ENCODE measurements at places on chromosomes 1 and 21.

DNA sequence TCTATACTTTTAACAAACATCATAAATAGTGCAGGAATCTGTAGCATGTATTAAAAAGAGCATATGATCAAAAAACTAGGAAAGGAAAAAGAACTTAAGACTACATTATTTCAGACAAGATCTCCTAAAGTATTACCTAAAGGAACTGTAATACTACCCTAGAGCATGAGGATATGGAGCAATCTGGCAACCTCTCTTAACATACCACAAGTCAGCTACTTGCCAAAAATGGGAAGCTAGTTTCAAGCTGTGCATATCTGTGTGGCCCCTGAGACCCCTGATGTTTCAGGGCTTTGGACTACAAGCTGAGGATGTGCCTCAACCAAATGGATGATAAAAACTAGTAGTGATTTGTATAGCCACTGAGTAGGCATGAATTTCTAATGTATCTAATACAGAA lies 525.6 kb downstream of the PTBP2 start:
- no peak for DNase-seq

- no peak for DNase-seq
Measured at GRCh38 chr1:242449661-242450060, 74.8 kb downstream of the PLD5 start.

GRCh38 chr1:167443757-167444156 lies 74.6 kb downstream of the CD247 start:
- no peak for DNase-seq

- DNase-seq = no peak
Measured at GRCh38 chr1:66095190-66095589, 302.5 kb downstream of the PDE4B start.

DNA sequence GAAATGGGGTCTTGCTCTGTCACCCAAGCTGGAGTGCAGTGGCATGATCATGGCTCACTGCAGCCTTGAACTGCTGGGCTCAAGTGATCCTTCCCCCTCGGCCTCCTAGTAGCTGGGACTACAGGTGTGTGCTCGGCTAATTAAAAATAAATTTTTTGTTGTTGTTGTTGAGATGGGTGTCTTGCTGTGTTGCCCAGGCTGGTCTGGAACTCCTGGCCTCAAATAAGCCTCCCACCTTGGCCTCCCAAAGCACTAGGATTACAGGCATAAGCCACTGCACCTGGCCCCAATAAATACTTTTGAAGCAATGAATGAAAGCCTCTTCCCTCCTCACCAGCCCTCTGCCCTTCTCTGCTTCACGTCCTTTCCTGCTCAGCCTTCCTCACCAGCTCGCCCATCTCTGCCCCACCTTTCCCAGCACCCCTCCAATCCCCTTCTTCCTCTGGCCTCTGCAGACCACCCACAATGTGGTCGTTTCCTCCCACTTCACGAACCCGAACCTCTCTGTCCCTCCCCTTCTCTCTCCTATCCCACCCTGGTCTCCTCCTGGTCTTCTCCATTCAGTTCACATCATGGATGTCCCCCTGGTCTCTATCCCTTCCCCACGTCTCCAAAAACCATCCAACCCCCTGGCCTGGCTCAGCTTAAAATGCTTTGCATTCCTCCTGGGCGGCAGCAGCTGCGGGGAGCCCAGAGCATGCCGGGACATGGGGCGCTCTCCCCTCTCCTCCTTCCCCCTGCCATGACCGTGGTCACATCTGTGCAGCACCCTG lies 38.4 kb downstream of the RAP1GAP start:
- DNase-seq = no peak

DNA sequence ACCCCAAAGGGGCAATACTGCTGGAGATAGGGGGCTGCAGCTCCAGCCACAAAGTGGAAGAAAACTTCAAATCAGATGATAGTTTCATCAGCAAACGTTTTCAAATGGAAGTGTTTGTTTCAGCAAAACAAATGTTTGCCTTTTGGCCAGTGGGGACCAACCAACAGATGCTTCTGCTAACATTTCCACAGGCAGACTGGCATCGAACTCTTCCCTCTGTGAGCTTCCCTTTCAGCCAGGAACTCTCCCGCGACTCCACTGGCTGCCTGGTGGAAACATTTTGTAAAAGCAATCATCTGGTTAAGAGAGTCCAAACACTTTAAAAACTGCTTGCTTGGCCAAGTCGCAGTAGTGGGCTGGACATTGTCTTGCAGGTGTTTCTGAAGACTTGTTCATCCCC lies 30.7 kb downstream of the CENPF start:
- DNase-seq = no peak

DNA sequence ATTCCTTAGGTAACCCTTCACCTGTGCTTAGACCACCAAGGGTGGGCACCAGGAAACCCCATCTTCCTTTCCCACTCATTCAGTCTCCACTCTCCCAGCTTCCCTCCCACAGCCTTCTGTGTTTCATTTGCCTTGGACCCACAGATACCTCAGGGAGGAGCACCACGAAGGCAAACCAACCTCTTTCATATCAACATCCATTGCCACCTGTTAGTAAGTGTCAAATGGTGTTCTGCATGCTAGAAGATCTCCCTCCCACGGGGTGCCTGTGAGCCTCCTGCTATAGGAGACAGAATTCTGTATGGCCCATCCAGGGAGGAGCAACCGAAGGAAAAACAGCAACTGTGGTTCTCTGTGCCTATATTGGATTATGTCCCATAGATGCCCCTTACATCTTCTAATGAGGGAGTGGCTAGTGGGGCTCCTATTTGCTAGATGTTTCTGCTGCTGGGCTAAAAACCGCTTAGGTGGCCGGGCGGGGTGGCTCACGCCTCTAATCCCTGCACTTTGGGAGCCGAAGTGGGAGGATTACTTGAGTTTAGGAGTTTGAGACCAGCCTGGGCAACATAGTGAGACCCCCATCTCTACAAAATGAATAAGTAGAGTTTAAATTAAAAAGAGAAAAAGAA lies 25.6 kb upstream of the SCCPDH start:
- DNase-seq = no peak

Data from activated CD4-positive, alpha-beta T cell treated with anti-CD3 and anti-CD28 coated beads, Interleukin-2, Interleukin-4, amounts not matched to agents 100 ng/mL and 50 ng/mL, durations not matched to agents 16 hours and 8 hours (primary cell).